Midbrain (tissue), 1 donor: ENCODE measurements at places on chromosomes 13 and 19.

DNA sequence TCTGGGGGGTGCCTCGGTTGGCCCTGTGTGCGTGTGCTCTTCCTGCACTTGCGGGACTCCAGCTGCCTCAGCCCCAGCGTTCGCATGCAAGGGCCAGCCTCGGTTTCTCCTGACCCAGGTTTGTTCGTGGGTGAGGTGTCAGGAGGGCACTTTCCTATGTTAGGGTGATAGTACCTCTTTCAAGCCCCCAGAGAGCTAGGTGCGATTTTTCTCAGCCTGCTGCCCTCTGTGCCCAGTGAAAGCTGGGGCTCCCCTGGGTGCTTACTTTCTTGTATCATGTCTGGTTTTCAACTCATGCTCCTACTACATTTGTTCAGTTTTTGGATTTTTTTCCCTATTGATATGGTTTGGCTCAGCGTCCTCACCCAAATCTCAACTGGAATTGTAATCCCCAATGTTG lies 289.2 kb downstream of the TEX29 start:
- no peak for DNase-seq

DNA sequence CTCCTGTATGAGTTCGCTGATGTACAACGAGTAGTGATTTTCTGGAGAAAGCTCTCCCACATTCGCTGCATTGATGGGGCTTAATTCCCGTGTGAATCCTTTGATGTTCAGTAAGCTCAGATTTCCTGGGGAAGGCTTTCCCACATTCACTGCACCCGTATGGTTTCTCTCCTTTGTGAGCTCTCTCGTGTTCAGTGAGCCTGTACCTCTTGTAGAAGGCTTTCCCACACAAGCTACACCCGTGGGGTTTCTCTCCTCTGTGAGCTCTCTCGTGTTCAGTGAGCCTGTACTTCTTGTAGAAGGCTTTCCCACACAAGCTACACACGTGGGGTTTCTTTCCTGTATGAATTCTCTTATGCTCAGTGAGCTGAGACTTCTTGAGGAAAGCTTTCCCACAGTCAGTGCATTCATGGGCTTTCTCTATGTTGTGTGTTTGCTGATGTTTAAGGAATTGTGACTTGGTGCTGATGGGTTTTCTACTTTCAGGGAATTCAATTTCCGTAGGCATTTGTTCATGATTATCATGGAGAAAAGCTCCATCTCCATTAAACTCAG lies 3.5 kb upstream of the ZNF577 start:
- DNase-seq, result no peak

DNA sequence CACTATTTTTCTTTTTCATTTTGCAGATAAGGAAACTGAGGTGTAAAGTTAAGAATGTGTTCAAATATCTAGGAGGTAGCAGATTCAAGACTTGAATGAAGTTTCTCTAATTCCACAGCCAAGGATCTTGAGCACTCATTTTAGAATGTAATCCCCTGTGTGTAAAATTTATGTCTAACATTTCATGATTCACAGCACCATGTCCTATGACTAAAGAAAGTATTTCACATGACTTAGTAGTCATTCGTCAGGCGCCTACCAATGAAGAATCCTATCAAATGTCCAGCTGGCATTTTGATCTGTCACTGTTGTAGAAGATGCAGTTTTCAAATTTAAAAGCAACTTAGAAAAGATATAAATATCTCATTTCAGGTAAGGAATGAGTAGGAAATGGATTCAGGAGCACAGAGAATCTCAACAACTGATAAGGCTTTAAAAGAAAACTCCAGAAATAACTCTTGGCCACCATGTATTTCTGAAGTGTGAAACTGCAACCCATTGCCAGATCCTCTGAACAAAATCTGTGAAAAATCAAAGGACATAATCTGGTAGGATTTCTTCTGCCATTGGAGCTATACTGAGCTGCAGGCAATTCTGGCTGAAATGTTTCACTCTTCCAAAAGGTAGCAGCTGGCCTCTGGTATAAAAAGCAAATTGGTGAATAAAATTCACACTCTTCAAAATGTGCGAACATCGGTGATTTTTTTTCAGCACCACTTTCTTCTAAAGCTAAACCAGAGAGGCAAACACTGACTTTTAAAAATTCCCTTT lies 92.2 kb downstream of the DCLK1 start:
- DNase-seq, result no peak

GRCh38 chr19:2332341-2333026 lies 4.0 kb downstream of the SPPL2B start:
- DNase-seq, result no peak

DNA sequence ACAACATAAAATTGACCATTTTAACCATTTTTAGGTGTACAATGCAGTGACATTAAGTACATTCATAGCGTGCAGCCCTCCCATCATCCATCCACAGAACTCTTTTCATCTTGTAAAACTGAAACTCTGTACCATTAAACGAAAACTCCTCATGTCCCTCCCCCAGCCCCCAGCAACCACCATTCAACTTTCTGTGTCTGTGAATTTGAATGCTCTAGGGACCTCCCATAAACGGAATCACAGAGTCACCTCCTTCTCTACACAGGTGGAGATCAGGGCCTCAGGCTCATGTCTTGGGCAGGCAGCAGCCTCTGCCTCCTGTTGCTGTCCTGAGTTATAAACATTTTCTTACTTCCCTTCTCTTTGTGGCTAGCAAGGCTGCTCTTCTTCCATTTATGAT lies 7.3 kb upstream of the CCNE1 start:
- no peak for DNase-seq

DNA sequence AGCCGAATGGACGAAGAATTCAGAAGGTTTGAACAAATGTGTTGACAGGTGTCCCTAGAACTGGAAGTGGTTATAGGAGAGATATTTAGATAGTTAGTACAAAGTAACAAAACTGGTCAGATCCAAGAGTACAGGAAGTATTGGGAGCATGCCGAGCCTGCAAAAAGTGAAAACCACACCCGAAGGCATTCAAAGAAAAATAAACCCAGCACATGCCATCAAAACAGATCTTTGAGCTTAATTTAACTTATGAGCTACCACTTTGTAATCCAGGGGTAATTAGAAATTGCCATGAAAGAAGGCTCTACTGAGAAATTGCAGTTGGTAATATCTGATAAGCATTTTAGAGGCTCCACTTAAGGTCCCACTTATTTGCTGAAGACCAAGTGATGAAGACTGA lies 214.2 kb downstream of the DNAJC15 start:
- DNase-seq, result no peak

GRCh38 chr13:30963791-30964190 lies 31.3 kb downstream of the TEX26 start:
- DNase-seq, result no peak

DNA sequence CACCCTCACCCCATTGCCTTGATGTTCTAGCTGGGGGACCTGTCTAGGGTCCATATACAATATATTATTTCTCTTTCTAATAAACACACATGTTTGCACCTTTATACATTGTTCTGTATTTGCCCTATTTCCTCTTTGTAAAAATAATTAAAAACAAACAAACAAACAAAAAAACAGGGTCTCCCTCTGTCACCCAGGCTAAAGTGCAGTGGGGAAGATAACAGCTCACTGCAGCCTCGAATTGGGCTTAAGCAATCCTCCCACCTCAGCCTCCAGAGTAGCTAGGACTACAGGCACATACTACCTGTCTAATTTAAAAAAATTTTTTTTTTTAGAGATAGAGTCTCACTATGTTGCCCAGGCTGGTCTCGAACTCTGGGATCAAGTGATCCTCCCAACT lies 5.9 kb upstream of the FBN3 start:
- no peak for DNase-seq

- no peak for DNase-seq
Observed at GRCh38 chr13:59178344-59178743, 985.4 kb downstream of the DIAPH3 start.

- peak; percentile 16 for DNase-seq
Observed at GRCh38 chr13:99307247-99307646, at the start of gene GPR183. GPR183 (minus strand) TSS chr13:99307399; CDS start chr13:99296145, 11,254 bp downstream.
